ENCODE measurements at places on chromosomes 3 and 15. TPM values are rescaled to one million over a fixed set of nuclear protein-coding genes. Genes with fewer than 3 reads are reported as not detected.

GRCh38 chr15:40906991-40907802, 12.9 kb downstream of the VPS18 start:
- DNase-seq, result peak; percentile 58

- DNase-seq, result no peak
Measured at GRCh38 chr3:50633230-50633790, 16.4 kb downstream of the MAPKAPK3 start.

- DNase-seq, result no peak
Measured at GRCh38 chr3:16595778-16596177, 9.4 kb downstream of the DAZL start.

GRCh38 chr3:47260605-47261004, 22.0 kb downstream of the KIF9 start:
- DNase-seq, result no peak

GRCh38 chr15:101320501-101321052, 25.5 kb upstream of the SNRPA1 start:
- DNase-seq, result peak; percentile 61

DNA sequence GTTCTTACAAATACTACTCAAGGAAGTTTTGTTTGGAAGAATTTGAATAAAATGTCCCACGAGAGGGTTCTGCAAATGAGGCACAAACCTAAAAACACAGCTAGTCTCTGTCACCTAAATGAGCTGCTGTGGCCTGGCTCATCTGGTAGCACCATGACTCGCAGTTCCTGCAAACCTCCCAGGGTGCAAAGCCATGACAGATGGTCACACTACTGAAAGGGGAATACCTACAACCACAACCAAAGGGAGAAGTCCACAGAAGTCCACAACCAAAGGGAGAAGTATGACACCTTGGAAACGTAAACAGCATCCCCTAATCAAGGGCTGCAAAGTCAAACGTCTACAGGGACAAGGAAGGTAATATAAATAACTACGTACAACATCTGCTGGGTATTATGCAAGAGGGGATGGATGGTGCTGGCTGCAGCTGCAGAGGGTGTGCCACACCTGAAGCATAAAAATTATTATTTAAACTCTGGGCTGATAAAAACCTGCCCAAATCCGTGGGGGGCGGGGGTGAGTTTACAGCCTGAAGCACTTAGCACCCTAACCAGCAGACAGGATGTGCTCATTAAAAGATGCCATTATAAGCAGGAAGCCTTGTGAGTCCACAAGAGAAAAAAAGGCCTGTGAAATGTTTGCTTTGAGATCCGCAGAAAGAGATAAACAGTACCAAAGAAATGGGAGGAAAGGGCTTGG, 184.0 kb downstream of the MAGI1 start:
- DNase-seq, result no peak

The SKOR1 gene
- total RNA-seq, result 0.30 TPM

The DUOXA2 gene
- total RNA-seq, result not detected

The COL8A1 gene
- total RNA-seq, result not detected

Measured in activated naive CD8-positive, alpha-beta T cell treated with anti-CD3 and anti-CD28 coated beads for 36 hours (primary cell).